ENCODE measurements at places on chromosomes 12 and 14.
A peak's percentile ranks its signal among the peaks of the same experiment; 100 is the strongest.

DNA sequence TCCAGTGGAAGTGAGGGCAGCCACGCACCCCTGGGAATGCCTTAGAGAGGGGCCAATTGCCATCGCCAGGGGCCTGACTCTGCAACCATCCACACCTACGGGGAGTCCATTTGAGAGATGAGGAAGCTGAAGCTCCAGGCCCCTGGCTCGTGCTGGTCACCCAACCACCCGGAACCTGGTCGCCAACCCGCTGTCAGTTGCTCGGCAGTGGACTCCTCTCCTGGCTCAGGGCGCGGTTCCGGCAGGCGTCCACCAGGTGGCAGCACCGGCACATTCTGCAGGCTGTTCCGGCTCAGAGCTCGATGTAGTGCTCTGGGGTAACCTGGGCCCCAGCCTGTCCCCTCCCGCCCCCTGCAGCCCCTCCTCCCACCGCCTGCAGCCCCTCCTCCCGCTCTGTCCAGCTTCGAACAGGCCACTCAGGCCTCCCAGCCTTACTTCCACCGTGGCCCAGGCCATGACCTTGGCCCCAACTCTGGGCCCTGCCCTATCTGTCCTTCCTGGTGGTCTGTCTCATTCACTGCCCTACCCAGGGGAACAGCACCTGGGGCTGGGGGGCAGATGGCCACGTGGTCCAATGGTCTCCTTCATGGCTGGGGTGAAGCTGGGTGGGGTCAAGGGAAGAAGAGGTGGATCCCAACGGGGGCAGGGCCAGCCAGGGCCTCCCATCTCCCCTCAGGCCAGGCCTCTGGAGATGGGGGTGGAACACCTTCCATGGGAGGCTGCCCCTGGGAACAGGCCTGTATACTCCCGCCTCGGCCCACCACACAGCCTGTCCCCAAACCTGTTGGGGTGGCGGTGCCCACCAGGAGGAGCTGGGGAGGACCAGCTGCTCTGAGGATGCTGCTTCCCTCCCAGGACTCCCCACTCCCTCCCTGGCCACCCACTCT is 15.7 kb downstream of the SIVA1 start:
- DNase-seq: peak; percentile 78

DNA sequence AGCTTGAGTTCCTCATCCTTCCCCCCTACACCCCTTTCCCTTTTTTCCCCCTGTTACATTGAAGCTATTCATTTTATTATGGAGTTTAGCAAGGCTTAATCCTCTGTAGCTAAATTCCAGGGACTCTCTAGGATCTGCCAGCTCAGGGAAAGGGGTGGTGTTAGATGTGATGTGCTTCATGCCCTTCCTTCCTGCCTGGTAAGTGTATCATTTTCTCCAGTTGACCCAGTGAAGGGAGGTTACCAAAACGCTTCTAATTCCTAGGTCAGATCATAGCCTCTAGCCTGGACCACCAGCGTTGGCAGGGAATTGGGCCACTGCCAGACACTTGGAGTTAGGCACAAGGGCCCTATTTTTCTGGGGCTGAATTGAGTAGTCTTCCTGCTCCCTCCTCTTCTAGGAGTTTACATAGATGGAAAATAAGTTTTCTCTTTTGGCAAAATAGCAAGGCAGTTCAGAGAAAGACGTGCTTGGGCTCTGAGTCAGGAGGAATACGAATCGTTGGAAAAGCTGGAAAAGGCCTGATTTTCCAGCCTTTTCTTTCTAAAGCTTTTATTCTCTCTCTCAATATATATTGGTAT is 88.3 kb downstream of the NPAS3 start:
- no peak for DNase-seq

GRCh38 chr12:111141205-111141604 is 220.8 kb upstream of the MYL2 start:
- no peak for DNase-seq

GRCh38 chr14:32408018-32408417 is 78.9 kb downstream of the AKAP6 start:
- no peak for DNase-seq

All from activated CD8-positive, alpha-beta memory T cell treated with anti-CD3 and anti-CD28 coated beads for 4 hours (primary cell).